CD4-positive, alpha-beta T cell treated with Interleukin-6 for 4 hours (primary cell): ENCODE measurements at places on chromosomes 2 and 18.
A peak's percentile ranks its signal among the peaks of the same experiment; 100 is the strongest.

GRCh38 chr2:231634412-231634811, 41.7 kb downstream of the TEX44 start:
- no peak for DNase-seq

DNA sequence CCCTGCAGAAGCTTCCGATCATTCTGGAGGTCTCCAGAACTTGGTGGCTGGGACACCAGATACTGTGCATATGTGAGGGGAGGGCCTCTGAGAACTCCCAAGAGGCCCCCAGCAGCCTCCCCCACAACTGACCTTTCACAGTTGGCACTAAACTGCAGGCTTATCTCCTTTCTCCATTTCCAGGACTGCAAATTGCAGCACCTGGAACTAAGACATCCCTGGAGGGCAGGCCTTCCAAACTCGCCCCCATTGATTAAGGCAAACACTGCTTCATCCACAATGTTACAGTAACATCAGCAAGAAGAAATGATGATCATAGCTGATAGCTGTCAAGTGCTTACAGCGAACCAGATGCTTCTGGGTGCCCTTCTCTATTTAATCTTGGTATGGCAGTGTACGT, 67.9 kb downstream of the TGOLN2 start:
- no peak for DNase-seq

DNA sequence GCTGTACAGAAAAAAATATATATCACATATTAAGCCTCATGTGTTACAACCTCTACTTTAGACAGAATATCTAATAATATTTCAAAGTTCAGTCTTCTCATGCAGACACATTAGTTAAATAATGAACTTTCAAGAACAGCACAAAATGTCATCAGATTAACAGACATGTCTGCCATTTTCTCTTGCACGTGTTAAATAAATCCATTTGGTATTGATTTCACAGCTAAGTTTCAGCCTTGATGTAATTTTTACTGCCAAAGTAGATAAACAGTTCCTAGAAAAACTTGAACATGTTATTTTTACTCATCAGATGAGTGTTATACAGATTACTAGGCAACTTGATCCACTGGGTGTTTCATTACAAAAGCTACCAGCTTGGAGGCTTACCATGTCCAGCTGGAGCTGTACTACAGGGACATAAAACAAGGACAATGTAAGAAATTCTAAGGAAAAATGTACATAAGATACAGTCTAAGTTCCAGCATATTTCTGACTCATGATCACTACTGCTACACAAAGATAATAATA, 290.7 kb upstream of the DDX18 start:
- DNase-seq, result no peak

DNA sequence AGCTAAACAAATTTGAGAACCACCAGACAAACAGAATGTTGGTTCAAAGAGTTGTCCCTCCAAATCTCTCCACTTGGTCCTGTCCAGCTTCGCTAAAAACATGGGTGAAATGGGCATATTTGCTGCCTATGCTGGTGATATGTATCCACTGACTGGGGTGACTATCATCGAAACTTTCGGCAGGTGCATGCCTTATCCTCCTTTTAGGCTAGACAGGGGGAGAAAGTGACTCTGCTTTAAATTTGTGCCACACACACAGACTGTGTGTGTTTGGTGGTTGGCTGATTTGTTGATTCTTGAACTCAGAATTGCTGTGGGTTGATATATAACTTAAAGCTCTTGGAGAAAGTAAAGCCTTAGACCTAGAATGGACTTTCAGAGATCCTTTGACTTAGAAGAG, 324.1 kb upstream of the NT5C1B start:
- no peak for DNase-seq

DNA sequence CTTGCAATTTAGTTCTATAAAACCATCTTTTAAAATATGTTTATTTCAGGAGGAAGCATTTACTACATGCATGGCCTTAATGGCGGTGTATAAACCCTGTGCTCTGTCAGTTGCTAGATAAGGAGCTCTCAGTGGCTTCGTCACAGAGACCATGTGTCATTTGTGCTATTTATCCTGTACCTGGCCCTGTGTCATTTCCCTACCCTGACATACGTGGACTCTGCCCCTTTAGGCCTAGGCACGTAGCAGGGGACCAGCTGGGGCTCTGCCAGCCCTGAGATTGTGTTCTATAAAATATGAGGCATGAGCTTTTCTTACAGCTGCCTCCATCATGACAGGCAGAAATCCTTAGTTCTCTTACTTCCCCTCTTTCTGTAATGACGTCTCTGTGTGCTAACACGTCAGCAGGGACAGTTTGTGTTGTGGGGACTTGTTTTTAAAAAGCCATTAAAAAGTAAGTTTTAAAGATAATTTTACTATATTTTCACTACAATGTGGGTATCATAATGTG, 88.0 kb downstream of the ITGB1BP1 start:
- no peak for DNase-seq

DNA sequence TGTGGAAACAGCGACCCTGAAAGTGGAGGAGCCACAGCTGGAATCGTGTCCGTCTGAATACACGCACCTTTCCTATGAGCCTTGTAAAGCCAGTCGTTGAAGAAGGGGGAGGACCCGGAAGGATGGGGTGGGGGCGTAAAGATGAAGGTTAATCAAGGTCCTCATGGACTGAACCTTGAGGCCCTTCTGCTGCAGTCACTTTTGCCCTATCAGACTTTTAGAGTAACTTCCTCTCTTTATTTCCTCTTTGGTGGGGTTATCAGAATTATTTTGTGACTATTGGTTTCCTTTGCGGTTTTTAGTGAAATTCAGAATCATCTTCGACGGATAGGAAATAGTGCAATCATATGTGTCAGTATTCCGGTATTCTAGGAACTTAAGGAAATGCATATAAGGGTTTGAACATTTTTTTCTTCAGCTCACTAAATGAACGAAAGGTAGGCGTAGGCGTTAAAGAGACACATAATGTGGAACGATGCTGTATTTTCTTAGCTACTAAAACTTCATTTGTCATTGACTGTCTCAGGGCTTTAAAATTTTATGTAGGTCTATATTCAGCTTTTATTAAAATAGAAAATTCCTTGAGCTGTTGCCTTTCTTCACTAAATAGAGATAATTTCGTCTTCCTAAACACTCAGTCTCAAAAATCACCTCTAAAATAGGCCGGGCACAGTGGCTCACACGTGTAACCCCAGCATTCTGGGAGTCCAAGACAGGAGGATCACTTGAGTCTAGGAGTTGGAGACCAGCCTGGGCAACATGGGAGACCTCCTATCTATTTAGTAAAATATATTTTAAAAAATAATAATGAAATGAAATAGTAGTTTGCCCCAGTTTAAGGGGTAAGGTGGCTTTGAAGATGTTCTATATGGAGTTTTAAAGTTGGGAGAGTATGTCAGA, 1.4 kb upstream of the YES1 start:
- DNase-seq, result no peak

- no peak for DNase-seq
These were observed 84.3 kb downstream of the MGAT5 start for GRCh38 chr2:134338208-134338607.

- no peak for DNase-seq
These were observed 332.4 kb upstream of the MYT1L start for GRCh38 chr2:2663401-2664036.

- DNase-seq, result peak; percentile 87
These were observed 34.4 kb downstream of the ITGA6 start for GRCh38 chr2:172461591-172462372.

- no peak for DNase-seq
These were observed 8.6 kb downstream of the FAM124B start for GRCh38 chr2:224393157-224393872.

GRCh38 chr2:4895371-4895770, 796.8 kb upstream of the SOX11 start:
- no peak for DNase-seq

DNA sequence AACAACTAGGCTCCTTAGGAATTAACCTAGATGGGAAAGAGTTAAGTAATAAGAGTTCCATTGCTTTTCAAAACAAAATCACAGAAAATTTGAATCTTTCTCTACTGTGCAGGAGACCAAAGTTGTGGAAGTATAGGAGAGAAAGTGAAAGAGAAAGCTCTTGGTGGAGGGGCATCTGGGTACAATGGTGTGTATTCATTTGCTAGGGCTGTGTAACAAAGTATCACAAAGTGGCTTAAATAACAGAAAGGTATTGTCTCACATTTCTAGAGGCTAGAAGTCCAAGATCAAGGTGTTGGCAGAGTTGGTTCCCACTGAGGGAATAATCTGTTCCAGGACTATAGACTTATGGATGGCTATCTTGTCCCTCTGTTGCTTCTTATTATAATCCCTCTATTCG, 50.5 kb upstream of the GORASP2 start:
- DNase-seq, result no peak
